ENCODE measurements at places on chromosomes 6 and 20. TPM values are rescaled to one million over a fixed set of nuclear protein-coding genes. Genes with fewer than 3 reads are reported as not detected.

DNA sequence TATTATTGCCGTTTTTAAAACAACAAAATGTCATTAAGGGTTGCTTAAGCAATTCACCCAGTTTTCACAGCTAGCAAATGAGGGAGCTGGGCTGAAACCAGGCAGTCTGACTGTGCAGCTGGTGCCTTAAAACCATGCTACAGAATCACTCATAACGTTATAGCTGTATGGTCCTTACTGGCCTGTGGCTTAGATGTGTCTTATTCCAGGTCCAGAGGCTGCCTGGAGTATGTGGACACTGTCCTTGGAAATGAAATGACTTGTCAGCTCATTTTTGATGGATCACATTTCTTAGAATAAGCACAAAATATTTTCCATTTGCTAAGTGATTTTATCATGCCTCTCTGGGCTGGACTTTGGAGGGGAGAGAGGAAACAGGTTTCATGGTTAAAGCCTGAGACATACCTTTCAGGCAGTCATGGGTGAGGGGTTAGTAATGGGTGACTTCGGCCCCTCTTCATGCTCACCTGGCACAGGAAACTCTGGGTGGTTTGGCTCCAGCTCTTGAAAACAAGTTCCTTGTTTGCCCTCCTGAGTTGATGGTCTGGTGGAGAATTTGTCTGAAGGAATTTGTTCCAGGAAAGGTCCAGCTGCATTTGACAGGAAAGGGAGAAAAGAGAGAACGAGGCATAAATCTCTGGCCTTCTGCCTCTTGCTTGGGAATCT lies 823.2 kb downstream of the DHX35 start:
- no peak overlapping the region for H3K4me3 ChIP-seq
- H3K36me3 ChIP-seq: no peaks in the 10 kb centered on the region
- DNase-seq: no peak
- peaks cover 2% of the 10 kb centered on the region for H3K4me1 ChIP-seq

Gene PRSS35
- 0.66 TPM for total RNA-seq

DNA sequence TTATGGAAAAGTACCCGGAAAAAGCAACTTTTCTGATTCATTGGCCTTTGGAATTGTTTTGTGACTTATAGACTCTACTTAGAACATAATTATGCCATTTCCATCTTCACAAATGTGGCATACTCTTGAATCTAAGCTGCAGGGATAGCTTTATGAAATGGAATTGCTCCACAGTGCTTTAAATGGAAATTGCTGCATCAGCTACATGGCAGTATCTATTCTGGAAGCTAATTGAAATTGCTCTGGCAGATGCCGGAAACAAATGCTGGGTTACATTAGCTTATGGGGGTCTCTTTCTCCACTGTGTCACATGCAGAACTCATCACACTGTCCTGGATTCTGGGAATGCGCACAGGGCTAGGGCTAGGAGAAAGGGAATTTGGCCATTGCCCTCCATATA lies 108.9 kb downstream of the SAMD5 start:
- H3K4me1 ChIP-seq: no peaks in the 10 kb centered on the region
- no peak for DNase-seq
- H3K27ac ChIP-seq: no peak overlapping the region
- H3K27me3 ChIP-seq: no peaks in the 10 kb centered on the region

Gene SLPI
- 3,615 TPM for total RNA-seq
